Common myeloid progenitor, CD34-positive (primary cell): ENCODE measurements at places on chromosomes 3 and 15.
A peak's percentile ranks its signal among the peaks of the same experiment; 100 is the strongest.

DNA sequence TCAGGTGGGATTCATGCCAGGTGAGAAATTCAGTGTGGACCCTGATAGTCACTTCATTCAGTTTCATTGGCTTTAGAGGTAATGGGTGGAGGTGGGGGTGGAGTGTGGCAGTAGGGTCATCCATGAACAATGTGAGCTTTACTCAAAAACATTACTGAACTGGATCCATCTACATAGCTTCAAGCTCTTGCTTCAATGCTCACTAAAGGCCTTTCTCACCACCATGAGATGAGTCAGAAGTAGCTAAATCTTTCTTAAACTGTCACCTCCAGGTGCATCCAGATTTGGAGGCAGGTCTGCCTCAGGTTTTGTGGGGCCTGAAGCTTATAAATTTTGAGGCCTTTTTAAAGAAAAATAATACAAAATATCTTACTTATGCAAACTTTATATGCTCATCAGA is 363.6 kb downstream of the CHST2 start:
- no peak for DNase-seq

- DNase-seq = no peak
Measured at GRCh38 chr15:94242257-94242656, 10.9 kb downstream of the MCTP2 start.

- no peak for DNase-seq
Measured at GRCh38 chr15:90991587-90992285, 2.6 kb downstream of the PRC1 start.

- no peak for DNase-seq
Measured at GRCh38 chr3:7190095-7190494, 329.2 kb downstream of the GRM7 start.

GRCh38 chr15:45314960-45315359 is 62.9 kb downstream of the SLC28A2 start:
- peak; percentile 44 for DNase-seq

- no peak for DNase-seq
Measured at GRCh38 chr15:71136159-71136783, 21.0 kb downstream of the THSD4 start.

- DNase-seq = no peak
Measured at GRCh38 chr15:99273801-99274200, 22.5 kb downstream of the LRRC28 start.

GRCh38 chr15:91203619-91204203 is 103.7 kb downstream of the SV2B start:
- no peak for DNase-seq

DNA sequence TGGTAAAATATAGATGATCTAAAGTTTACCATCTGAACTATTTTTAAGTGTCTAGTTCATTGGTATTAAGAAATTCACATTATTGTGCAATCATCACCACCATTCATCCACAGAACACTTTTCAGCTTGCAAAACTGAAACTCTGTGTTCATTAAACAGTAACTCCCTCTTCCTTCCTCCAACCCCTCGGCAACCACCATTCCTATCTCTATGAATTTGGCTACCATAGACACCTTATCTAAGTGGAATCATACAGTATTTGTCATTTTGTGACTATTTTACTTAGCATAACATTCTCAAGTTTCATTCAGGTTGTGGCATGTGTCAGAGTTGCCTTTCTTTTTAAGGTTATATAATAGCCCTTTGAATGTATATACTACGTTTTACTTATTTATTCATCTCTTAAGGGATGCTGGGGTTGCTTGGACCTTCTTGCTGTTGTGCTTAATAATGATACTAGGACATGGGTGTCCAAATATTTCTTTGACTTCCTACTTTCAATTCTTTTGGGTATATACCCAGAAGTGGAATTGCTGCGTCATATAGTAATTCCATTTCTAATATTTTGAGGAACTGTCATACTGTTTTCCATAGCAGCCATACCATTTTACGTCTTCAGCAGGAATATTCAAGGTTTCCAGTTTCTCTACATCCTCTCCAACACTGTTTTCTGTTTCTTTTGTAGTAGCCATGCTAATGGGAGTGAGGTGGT is 20.9 kb downstream of the KAT2B start:
- DNase-seq = peak; percentile 35

DNA sequence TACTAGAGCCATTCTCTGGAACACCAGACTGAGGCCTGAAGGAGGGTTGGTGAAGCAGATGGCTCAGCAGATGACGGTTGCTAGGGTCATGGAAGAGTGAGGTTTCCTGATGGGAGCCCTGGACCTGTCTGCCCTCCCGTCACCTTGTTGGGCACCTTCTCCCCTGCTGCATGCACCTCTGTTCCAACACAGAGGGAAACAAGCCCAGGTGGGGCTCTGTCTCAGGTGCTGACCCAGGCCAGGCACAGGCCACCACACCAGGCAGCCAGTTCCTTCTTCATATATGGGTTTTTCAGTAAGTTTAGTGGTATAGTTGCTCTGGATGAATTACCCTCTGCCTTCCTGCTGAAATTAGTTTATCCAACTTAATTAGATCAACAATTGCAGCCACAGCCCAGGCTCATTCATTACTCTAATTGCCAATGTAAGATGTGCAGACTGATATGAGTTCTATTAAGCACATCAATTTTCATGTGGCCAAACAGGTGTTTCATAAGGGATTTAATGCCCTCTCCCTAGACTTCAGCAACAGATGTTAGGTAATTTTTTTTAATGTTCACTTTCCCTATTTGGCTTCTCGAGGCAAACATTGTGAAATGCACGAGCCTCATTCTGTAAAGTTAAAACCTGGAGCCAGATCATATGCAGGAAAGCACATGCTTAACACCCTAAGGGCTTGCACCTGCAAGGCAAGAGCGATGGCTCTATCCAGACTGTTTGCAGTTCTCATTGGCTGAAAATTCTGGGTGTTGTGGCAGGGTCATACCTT is 174.8 kb downstream of the CHDH start:
- DNase-seq = no peak

DNA sequence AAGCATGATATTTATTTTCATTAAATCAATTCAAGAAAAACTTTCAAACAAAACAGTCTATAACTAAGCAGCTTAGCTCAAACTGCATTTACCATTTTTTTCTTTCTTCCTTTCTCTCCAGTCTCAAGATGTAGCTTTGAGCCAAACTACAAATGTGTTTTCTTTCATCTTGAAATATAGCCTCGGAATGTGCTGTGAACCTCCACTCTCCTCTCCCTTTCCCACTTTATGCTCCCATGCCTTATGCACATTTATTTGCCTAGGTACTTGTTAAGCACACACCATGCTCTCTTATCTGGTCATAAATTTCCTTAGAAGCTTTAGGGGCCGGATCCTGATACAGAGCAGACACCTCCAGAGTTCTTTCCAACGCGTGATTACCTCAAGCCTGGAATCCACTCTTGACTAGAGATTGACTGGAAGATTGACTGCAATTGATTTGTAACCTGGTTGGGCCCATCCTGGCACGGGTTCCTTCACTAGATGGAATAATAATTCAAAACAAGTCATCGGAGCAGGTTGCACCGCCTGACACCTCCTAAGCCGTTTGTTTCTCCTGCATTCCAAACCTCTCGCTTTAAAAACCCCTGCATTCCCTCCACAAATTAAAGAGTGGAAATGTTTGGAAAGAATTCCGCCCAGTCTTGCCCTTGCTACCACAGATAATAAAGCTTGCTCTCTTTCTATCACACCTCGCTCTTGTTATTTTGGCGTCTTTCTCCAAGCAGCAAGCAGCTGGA is 344.7 kb downstream of the CHL1 start:
- DNase-seq = no peak

GRCh38 chr3:11548721-11549131 is 95.0 kb downstream of the VGLL4 start:
- no peak for DNase-seq

DNA sequence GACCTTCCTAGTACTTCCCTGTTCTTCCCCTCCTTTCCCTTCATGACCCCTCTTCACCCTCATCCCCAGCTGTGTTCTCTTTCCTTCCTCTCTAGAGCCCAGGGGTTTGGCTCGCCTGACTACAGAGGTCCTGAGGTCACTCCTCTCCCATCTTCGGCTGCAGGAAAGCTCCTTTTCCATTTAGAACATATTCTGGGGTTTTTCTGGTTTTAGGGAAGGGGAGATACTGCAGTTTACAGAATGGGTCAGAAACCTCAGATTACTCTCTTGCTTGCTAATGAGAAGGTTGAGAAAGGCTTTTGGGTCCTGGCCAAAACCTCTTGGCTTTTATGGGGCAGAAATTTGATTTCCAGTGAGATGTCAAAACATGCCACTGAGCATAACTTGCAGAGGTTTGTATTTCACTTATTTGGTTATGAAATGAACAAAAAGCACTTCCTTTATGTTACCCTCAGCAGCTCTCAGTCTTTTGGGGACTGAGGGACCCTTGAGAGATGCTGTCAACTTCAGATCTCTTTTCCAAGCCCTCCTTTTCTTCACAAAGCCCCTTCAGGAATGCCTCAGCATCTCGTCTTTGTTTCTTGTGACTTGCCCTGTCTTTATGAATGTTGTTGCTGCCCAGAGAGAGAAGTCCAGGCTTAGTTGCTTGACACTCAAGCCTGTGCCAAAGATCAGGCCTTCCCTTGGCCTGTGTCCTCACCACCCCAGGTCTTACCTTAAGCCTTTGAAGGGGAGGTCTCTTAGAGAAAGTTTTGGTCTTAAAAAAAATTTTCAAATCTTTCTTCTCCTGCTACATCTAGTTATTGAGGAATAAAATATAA is 121.7 kb upstream of the TPM1 start:
- no peak for DNase-seq

DNA sequence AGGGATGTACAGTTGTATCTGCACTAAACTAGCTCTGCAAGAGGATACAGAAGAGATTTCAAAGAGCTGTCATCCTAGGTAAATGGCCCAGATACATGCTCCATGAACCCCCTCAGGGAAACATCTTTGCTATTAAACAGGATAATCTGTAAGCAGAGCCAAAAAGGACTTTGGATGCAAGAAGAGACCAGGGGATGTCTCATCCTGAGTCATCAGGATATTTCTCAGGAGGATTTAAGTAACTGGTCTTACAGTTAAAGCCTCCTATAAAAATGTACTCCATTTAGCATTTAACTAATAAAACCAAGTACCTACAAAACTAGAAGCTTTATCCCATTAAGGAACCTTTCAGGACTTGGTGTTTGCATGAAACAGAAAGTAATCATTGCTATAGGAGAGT is 48.2 kb upstream of the PHLDB2 start:
- no peak for DNase-seq

GRCh38 chr3:4823385-4823784 is 155.9 kb upstream of the BHLHE40 start:
- no peak for DNase-seq

GRCh38 chr3:42700366-42701288 is 2.0 kb downstream of the HHATL start:
- DNase-seq = no peak

DNA sequence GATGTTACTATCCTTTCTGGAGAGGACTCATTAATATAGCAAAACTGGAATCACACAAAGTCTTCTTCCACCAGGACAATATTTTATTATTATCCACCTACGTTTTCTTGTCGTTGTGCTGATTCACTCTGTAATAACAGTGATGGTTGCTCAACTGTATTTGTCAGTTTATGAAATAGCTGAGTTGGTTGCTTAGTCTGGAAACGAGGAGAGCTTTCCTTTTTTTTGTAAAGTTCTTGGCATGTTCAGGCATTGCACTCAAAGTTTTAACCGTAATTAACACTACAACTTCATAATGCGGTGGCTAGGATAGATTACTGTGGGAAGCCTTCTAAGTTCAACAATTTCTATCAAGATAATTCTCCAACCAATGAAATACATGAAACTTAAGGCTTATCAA is 131.2 kb downstream of the RAP2B start:
- no peak for DNase-seq

GRCh38 chr3:12963922-12964701 is 109.1 kb downstream of the IQSEC1 start:
- DNase-seq = no peak

DNA sequence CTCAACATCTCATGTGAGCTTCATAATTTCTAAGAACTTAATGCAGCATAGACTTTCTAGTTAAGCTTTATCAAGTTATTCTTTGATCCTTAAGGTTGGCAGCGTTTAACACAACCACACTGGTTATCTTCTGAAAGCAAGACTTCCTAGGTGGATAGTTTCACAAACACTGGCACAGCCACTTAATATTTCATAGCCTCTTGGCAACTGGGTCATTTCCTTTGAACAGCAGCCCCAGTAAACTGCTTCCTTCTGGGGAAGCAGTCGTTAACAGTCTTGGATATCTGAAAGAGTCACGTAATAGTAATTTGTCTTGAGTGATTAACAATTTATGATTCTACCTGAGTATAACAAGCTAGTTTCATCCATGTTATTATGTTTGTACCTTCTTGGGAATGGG is 45.9 kb upstream of the ABHD10 start:
- peak; percentile 77 for DNase-seq

DNA sequence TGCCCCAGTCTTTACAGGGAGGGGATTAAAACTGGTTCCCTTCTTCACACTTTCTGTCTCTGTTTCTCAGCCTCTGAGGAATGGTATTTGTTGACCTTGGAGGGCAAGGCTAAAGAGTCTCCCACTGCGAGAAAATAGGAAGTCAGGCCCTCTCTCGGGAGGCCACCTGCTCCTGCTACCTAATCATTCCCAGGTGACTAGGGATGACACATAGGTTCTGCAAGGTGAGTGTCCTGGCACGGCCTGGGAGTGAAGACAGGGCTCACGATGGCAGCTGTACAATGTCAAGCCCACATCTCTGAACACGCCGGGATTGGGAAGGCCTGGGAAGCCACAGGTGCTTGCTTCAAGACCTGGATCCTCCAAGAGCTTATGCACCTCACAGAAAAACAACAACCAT is 314.2 kb downstream of the NTRK3 start:
- DNase-seq = no peak

DNA sequence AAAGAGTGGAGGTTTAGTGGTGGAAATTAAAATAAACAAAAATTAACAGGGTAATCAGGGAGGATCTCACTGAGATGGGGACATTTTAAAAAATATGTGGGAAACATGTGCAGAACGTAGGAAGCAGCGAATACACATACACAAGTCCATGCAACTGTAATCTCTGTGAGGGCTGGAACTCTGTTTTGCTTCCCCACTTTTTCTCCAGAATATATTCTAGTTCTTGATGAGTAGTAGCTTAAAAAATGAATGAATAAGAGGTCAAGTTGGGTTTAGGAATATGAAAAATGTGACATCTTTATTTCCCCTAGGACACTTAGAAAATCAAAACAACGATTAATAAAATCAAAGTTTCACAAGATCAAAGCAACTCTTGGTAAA is 312.2 kb upstream of the ZNF717 start:
- no peak for DNase-seq

DNA sequence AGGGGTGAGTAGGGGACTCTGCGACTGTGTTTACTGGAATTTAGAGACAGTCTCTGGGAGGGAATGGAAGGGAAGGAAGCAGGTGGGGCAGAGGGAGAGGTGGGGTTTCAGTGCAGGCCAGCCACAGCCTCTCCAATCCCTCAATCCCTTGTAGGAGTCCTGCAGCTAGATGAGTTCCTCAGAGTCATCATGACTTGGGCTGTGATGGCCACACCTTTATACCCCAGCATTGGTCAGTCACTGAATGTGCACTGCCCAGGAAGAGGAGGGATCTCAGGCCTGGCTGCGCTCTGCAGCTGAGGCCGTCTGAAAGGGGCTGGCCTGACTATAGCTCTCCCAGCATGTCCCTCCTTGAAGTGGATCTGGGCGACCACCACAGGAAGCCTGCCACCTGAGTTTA is 67.3 kb upstream of the GLCE start:
- peak; percentile 54 for DNase-seq

GRCh38 chr3:188750617-188751016 is 421.2 kb upstream of the TPRG1 start:
- DNase-seq = no peak
